ENCODE measurements at places on chromosomes 7 and 10. TPM values are rescaled to one million over a fixed set of nuclear protein-coding genes. Genes with fewer than 3 reads are reported as not detected.

GRCh38 chr10:101771380-101771779 lies 4.5 kb downstream of the FGF8 start:
- DNase-seq: peak; percentile 15
- peaks cover 17% of the 10 kb centered on the region for H3K4me1 ChIP-seq
- peaks cover 37% of the 10 kb centered on the region for H3K27me3 ChIP-seq
- no peak overlapping the region for H3K4me3 ChIP-seq
- no peaks in the 10 kb centered on the region for H3K36me3 ChIP-seq

GRCh38 chr7:45469103-45469502 lies 105.1 kb upstream of the ADCY1 start:
- H3K36me3 ChIP-seq: no peaks in the 10 kb centered on the region
- no peak for DNase-seq
- H3K27ac ChIP-seq: no peak overlapping the region
- H3K27me3 ChIP-seq: no peaks in the 10 kb centered on the region
- H3K4me3 ChIP-seq: no peak overlapping the region

The NCF1 gene
- 59.3 TPM for total RNA-seq

The THNSL1 gene
- total RNA-seq: 0.78 TPM

The OR2A1 gene
- not detected for total RNA-seq

GRCh38 chr10:63466144-63466935 lies 563 bp upstream of the JMJD1C start:
- H3K27me3 ChIP-seq: no peaks in the 10 kb centered on the region
- peak overlapping the region; percentile 43 for H3K4me3 ChIP-seq
- H3K36me3 ChIP-seq: no peaks in the 10 kb centered on the region
- peak; percentile 65 for DNase-seq
- H3K4me1 ChIP-seq: peaks cover 14% of the 10 kb centered on the region
- peak overlapping the region; percentile 90 for H3K27ac ChIP-seq

DNA sequence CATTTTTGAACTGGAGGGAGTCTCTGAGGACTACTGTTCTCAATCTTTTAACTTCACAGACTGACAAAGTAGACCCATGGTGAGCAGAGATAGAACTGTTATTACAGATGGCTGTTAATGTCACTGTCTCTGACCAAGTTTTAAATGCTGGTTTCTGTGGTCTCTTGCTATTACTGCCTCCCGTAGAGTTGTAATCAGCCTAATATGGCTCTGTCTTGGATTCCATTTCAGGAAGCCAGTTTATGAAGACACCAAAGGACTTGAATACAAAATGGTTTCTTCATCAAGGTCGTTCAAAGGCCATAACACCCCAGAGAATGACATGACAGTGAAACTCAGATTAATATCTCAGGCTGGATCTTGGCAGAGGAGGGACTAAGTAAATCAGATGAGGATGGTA lies 3.9 kb downstream of the SFRP4 start:
- no peak for DNase-seq
- H3K36me3 ChIP-seq: no peaks in the 10 kb centered on the region
- H3K27me3 ChIP-seq: peaks cover 5% of the 10 kb centered on the region
- H3K4me3 ChIP-seq: no peak overlapping the region
- H3K4me1 ChIP-seq: peaks cover 27% of the 10 kb centered on the region

GRCh38 chr10:51075043-51075872 lies 971 bp downstream of the PRKG1 start:
- peak overlapping the region; percentile 85 for H3K27ac ChIP-seq
- DNase-seq: no peak
- peak overlapping the region; percentile 45 for H3K4me3 ChIP-seq
- H3K27me3 ChIP-seq: no peaks in the 10 kb centered on the region

The ANKRD2 gene
- 2.4 TPM for total RNA-seq

- DNase-seq: peak; percentile 53
- no peak overlapping the region for H3K27ac ChIP-seq
- H3K36me3 ChIP-seq: no peaks in the 10 kb centered on the region
- H3K27me3 ChIP-seq: peaks cover 14% of the 10 kb centered on the region
Observed at GRCh38 chr7:1678571-1679325, 8.7 kb downstream of the ELFN1 start.
